ENCODE measurements at places on chromosomes 2 and 18.

- no peak for DNase-seq
These were observed 129.9 kb upstream of the KLHL14 start for GRCh38 chr18:32902568-32903330.

- no peak for DNase-seq
These were observed 36.1 kb downstream of the POMC start for GRCh38 chr2:25132299-25132635.

- DNase-seq: no peak
These were observed 6.5 kb upstream of the MTERF4 start for GRCh38 chr2:241108271-241109209.

- no peak for DNase-seq
These were observed 135.5 kb upstream of the CREB1 start for GRCh38 chr2:207394203-207394781.

- DNase-seq: peak; percentile 13
These were observed 40.0 kb downstream of the DNMT3A start for GRCh38 chr2:25301453-25302352.

DNA sequence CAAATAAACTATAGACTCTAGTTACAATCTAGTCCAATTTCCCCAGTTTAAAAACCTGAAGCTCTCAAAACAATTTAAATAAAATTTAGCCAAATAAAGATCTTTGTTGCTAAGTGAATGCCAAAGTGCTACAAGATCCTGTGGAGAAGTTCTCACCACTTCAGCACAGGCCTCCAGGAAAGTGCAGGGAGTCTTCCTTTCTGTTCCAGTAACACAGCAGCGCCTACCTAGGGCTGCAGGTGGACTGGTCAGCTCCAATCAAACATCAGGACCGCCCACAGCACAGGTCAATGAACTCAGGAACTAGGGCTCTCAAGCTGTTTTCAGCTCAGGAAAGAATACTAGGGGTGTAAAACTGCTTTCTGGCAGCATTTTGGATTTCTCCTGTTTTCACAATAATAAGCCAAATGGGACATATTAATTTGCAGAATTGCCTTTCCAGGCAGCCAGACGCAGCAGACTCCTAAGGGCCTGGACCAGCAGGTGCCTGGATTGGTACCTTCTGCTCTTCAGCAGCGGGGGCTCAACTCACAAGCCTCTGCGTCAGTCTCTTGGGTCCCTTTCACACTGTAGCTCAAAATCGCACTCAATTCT lies 1.5 kb downstream of the FAM110C start:
- no peak for DNase-seq

DNA sequence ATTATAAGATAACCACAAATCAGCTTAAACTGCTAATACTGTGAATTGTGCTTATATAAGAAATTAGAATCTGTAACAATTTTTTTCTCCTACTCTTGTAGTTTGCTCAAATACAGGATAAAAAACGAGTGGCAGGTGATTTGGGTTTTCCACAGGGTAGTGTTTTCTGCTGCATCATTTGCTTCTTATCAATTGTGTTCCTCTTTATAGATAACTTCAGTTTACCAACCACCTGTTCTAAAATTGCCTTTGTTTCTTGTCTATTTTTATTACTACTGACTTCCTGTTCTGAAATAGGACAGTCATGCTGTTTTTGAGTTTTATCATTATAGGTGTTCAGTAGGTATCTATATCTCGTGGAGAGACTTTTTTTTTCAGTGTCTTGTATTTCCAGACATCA lies 56.9 kb downstream of the MFSD6 start:
- DNase-seq: no peak

- peak; percentile 44 for DNase-seq
These were observed at the start of gene CLIP4 for GRCh38 chr2:29114946-29115609. TSS of gene CLIP4 (plus strand) at chr2:29115415. CDS start at chr2:29121389, 5,974 bp downstream.

- DNase-seq: no peak
These were observed 92.3 kb downstream of the ETAA1 start for GRCh38 chr2:67489396-67489795.

DNA sequence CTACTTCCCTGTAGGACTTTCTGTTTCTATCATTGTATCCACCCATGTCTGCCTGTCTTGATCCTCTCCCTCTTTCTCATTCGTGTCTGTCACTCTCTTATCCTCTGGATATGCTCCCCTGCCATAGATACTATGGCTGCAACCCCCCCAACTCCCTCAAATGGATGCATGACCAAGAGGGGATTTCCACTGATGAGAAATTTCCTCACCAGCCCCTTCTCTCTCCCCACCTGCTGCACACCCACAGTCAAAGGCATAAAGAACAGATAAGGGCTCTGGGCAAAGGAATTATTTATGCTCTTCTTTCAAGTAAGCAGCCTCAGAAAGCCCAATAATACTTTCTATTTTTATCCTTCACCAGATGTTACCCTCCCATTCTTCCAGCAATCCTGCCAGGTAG lies 121.3 kb downstream of the FOXI3 start:
- DNase-seq: no peak

DNA sequence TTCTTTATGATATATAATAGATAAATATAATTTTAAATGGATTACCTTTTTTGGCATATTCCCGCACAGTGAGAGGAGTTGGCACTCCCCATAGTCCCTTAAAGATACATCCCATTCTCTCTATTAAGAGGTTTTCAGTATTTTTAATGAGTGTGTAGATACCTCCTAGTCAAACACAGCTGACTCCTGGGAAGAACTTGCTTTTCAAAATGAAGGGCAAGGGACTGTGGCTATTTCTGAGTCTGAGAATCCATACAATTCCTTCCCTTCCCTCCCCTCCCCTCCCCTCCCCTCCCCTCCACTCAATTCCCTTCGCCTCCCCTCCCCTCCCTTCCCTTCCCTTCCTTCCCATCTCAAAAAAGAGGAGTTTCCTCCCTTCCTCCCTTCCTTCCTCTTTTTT lies 93.5 kb downstream of the PRPF40A start:
- no peak for DNase-seq

DNA sequence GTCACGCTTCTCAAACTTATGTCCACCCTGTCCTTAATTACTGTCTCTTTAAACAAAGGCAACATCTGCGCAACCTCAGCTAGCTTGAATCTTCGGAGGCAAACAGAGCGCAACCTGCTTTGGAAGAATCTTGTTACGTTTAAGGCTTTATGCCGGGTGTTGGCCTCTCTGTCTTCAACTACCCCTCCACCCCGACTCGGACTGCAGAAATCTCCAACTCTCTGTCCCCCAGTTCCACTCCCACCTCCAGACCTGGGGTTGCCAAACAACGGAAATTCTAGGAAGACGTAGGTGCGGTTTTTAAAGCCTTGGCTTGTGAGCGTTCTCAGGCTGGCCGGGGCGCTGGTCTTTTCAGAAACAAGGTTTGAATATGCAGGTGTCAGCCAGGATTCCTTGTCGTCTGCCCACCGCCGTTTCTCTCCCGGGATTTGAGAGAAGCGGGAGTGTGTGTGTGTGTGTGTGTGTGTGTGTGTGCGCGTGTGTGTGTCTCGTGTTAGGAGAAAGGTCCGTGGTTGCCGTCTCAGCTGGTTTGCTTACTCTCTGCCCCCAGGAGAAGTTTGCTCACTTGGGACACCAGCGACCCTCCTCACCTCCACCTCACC lies 1.1 kb upstream of the ONECUT2 start:
- no peak for DNase-seq

GRCh38 chr2:122007577-122007976 lies 252.1 kb downstream of the TSN start:
- DNase-seq: no peak

- DNase-seq: no peak
These were observed 40.9 kb downstream of the HS1BP3 start for GRCh38 chr2:20609995-20610357.

GRCh38 chr18:42157420-42157819 lies 202.4 kb downstream of the PIK3C3 start:
- no peak for DNase-seq
